NCI-H2081 treated with DMSO at 0.1 percent for 48 hours (cell line): ENCODE measurements at places on chromosomes 12 and 14.

DNA sequence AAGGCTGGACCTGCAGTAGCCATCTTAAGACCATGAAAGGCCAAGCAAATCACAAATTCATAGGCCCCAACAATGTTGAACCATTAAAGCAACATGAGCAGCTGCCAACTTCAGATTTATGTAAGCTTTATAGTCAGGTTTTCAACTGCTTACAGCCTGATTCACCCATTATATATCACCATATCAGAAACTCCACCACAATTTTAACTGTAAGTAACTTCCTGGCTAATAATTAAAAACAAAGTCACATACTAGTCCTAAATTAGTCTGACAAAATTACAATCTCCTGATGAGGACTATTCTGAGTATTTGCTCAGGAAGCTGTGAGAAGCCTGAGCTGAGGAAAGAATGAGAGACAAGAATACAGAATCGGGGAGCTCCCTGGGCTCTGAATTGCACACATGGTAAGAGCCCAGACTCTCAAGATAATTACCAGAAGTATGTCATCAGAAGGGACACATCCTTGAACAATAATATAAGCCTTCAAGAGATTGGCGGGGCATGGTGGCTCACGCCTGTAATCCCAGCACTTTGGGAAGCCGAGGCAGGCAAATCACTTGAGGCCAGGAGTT lies 55.1 kb downstream of the NUMB start:
- no peak for DNase-seq

- no peak for DNase-seq
These were observed 73.5 kb upstream of the VASH1 start for GRCh38 chr14:76687611-76688382.

- no peak for DNase-seq
These were observed 888 bp downstream of the CCDC88C start for GRCh38 chr14:91416744-91417119.

GRCh38 chr12:104796475-104796862 lies 161.6 kb downstream of the SLC41A2 start:
- DNase-seq, result no peak

GRCh38 chr12:105077435-105077834 lies 6.8 kb downstream of the ALDH1L2 start:
- DNase-seq, result no peak

DNA sequence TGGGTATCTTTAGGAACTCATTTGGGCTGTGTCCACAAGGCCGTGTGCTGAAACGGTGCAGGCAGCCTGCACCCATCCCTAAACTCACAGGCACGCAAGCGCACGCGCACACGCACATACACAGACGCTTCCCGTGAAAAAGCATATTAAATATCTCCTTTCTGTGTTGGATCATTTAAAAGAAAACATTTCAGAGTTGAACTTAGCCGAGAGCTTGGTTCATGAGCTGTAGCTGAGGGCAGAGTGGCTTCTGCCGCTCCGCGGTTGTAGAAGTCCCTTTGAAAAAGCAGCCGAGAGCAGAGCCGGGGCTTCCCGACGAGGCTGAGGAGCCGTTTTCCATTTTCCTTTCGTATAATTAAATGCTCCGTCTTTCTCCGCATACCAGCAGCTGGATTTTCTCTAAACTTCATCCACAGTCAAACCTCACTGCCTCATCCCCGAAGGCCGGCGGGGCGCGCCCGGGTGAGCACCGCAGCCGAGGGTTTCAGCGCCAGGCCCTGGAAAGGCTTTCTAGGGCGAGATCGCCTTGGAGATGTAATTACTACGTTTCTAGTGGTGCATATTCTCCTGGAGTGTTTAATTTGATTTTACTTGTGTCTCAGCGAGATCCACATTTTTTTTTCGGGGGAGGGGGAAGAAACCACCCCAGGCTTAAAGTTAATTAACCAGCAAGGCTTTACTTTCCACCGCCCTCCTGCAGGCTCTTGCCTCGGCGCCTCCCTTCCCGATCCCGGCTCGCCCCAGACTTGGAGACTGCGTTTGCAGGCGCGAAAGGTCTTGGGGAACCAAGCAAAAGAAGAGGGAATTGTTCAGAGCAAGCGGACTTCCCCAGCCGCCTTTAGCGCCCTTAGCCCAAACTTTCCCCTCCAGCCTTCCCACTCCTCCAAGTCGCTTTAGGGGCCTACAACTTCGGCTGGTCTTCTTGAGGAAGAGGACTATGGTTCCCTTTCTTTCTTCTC lies 3.0 kb upstream of the HOXC13 start:
- DNase-seq, result no peak

DNA sequence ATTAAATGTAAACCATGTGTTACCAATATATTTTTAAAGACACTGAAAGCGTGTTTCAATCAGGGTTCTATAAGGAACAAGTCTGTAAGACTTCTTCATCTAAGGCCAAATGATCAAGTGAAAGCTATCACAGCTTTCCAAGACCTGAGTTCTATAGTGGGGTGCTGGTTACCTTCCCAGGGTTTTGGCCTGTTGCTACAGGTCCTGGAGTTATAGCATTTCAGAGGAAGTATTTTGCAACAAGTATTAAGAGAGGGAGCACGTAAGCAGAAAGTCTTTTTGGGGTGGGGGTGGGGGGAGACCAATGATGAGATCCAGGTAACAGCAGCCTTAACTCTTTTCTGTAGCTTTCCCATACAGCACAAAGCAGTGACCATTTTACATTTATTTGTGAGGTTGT lies 43.8 kb downstream of the FOXN3 start:
- no peak for DNase-seq

GRCh38 chr12:6757028-6757690 lies 4.2 kb upstream of the MLF2 start:
- no peak for DNase-seq

- DNase-seq, result no peak
These were observed 576 bp downstream of the SYNE3 start for GRCh38 chr14:95515596-95516552.

DNA sequence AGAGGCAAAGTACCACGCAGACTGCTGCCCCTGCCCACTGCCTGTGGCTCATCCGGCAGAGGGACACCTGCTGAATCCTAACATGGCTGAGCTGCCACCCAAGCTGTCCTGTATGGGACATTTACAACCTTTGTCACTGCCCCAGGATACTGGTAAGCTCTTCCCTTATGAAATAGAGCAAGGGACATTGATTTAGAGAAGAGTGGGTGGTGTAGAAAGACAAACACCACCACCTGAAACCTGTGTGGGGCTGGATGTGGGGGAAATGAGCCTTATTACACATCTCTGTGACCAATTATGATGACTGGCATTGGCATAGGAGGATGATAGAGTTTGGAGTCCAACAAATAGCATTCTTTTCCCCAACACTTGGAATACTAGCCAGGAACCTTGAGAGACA lies 81.2 kb upstream of the GZMB start:
- DNase-seq, result no peak

- DNase-seq, result no peak
These were observed 115.9 kb upstream of the TMPO start for GRCh38 chr12:98399532-98399931.

DNA sequence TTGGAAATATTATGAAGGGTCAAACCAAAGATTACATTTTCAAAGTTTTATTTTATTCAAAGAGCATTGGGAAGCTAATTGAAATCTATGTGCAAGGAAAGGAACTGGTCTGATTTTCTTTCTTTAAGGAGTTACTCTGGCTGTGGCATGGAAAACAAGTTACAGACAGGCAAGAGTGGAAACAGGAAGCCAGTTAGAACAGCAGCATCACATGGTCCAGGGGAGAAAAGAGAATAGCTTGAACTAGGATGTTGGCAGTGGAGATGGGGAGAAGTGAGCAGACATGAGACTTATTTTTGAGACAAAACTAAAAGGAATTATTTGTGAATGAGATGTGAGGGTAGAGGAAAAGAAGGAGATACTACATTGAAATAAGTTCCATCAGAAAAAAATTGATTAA lies 3.4 kb downstream of the OR11G2 start:
- DNase-seq, result no peak

- DNase-seq, result no peak
These were observed 53.1 kb upstream of the CCDC175 start for GRCh38 chr14:59629444-59630287.
